ENCODE measurements at places on chromosomes 11 and 22. TPM values are rescaled to one million over a fixed set of nuclear protein-coding genes. Genes with fewer than 3 reads are reported as not detected.

Gene HBG1
- not detected for total RNA-seq

Gene MLC1
- total RNA-seq = 0.37 TPM

Gene SMC1B
- total RNA-seq = not detected

Gene CEND1
- total RNA-seq = 0.07 TPM

Gene SCGB1A1
- not detected for total RNA-seq

Gene GRAP2
- not detected for total RNA-seq

Gene APOBEC3H
- not detected for total RNA-seq
